ENCODE measurements at places on chromosomes 2 and 18.

- DNase-seq, result no peak
Measured at GRCh38 chr2:144603334-144603733, 83.4 kb upstream of the ZEB2 start.

DNA sequence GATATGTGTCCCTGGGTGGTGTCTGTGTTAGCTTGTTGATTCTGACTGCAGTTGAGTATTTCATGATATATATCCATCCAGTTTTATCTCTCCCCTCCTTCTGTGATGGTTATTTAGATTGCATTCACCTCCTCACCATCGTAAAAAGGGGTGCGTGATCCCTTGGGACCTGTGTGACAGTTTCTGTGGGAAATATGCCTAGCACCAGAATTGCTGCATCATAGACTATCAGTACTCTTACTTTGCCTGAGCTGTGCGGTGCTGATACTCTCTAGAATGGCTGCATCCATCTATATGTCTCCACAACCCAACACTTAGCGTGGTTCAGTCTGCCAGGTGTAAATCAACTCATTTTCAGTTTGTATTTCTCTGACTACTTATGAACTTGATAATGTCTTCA, 34.3 kb downstream of the PKP4 start:
- no peak for DNase-seq

GRCh38 chr2:64937687-64938491, 51.3 kb upstream of the SLC1A4 start:
- no peak for DNase-seq

- no peak for DNase-seq
Measured at GRCh38 chr18:42635378-42636048, 480.0 kb downstream of the RIT2 start.

- DNase-seq, result no peak
Measured at GRCh38 chr2:64165706-64166105, 21.5 kb upstream of the PELI1 start.

DNA sequence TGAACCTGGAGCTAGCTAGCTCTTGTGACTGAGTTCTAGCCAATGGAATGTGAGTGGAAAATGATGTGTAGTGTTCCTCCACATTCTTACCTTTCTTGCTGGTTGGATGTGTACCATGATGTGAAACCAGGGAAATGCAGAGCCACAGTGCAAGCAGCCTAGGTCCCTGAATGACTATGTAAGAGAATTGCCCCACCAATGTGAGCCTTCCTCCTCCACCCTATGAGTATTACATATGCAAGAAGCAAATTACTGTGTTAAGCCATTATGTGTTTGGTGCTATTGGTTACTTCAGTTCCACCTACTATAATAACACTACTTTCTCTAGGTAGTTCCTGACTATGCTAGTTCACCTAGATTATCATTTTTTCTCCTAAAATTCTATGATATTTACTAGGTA, 39.6 kb downstream of the LCLAT1 start:
- no peak for DNase-seq

GRCh38 chr2:69765096-69765380, 23.1 kb downstream of the ANXA4 start:
- DNase-seq, result no peak

- no peak for DNase-seq
Measured at GRCh38 chr2:9630117-9630735, 571 bp downstream of the YWHAQ start.

DNA sequence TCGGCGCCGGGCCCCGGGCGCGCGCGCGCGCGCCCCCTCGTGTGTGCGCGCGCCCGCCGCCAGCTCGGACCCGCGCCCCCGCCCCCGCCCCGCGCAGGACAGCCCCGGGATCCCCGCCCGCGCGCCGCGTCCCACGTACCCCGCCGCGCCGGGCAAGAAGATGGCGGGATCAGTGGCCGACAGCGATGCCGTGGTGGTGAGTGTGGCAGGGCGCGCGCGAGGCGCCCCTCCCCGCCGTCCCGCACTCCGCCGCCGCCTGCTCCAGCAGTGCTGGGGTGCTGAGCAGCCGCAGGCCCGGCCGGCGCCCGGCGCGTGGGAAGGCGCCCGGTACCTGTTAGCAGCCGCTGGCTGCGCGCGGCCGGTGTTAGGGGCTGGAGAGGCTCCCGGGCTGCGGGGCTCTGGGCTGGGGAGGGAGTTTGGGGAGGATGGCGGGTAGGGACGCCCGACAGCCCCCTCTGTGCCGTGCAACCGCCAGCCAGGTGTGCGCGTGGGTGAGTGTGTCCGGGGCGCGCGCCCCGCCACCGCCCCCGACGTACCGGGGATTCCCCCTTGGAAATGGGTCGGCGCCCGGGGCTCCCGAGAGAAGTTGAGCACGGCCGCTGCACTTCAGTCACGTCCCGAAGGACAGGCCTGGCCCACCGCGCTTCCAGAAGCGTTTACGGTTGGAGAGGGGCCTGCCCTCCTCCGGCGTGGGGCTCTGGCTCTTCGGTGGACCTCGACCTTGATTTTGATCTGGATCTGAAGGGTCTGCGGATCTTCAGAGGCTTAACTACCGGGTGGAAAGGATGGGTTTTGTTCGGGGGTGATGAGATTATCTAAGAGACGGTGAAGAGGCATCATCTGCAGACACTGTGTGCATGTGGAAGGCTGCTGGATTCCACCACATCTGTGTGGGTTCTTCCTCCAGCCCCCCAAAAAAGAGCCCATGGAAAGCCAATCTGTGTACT, 697 bp downstream of the LGALSL start:
- DNase-seq, result no peak

DNA sequence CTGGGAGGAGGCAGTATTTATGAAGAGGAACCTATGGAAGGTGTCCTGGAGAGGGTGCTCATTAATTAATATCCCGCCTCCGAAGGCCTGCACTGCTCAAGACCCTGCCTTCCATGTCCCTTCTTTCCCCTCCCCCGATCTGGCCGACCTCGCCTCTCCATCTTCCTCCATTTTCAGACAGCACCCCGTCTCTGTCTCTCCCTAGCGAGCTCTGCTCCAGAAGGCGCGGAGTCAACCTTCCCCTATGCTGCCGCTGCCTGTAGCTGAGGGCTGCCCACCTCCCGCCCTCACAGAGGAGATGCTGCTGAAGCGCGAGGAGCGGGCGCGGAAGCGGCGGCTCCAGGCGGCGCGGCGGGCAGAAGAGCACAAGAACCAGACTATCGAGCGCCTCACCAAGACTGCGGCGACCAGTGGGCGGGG, 1.1 kb upstream of the WBP1 start:
- DNase-seq, result no peak

DNA sequence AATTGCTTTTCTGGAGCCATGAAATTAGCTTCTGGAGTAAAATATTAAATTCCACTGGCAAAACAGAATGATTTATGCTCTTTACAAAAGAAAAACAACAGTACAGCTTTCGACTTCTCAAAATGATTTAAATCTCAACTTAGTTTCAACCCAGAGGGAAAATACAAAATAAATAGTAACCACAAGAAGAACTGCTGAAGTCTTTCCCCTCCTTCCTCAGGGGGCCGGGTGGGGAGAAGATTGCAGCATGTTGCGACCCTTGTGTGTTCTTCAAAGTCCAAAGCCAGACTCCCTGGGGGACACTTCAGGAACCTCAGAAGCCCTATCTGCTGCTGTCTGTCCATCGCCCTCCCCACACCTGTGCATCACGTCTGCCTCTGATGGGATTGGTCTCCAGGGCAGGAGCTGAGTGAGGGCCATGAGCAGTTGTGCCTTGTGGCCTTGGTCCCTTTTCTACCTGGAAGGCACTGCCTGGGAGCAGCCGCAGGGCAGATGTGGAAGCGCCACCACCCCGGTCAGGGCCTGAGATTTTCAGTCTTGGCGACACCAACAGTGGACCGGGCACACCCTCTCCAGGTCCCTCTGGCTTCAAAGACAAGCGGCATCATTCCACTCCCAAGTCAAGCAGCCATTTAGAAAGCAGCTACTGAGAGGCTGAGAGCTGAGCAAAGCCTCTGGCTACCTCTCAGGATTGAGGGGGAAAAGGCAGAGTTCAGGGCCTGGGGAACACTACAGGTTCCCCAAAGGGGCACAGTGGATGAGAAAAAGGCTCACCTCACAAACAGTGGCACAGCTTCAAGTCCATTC, 210.1 kb upstream of the RAB6C start:
- no peak for DNase-seq

- DNase-seq, result no peak
Measured at GRCh38 chr18:38038242-38038641, 472.6 kb upstream of the CELF4 start.

DNA sequence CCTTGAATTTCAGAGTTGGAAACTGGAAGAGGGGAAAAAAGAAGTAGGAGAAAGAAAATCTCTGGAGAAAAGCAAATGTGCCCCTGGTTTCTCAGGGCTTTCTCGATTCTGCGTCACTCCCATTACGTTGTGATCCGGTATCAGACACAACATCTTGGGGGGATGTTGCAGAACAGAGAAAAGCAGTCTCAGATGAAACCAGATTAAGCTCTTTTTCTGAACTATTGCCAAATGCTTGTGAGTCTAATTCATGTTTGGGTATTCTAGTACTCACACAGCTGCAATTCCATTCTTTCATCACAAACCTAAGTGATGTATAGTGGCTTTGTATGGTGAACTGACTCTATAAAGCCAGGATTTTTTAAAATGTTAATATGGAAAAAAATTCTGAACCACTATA, 233.2 kb downstream of the TCF4 start:
- DNase-seq, result no peak

DNA sequence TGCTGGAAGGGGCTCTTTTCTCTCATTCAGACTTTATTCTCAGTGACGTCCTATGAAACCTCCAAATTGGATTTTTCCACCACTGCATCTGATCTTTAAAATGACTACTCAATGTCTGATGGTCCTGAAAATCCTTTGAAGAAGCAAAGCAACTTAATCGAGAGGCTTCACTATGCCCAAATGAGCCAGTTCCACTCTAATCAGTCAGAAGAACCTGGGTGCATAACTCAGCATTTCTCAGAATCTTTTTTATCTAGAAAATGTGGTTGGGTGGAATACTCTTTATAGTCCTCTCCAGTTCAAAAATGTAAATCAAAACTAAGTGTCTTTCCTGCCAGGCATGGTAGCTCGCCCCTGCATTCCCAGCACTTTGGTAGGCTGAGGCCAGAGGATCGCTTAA, 60.7 kb downstream of the PRELID3A start:
- no peak for DNase-seq

DNA sequence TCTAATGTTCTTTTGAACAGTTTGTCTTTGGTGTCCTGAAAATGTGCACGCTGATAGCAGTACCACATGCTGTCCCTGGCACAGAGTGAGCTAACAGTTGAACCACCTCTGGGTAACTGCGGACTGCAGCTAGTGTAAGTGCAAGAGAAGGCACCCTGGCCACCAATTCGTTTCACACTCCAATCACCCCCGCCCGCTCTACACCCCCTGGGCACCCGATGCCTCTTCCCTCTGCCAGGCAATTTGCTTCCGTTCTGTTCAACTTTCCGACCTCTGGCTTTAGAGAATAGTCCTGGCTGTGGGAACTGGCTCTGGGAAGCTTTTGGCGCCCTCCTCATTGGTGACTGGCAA, 1.4 kb downstream of the DOCK10 start:
- DNase-seq, result no peak

- no peak for DNase-seq
Measured at GRCh38 chr2:55061523-55062344, 11.5 kb upstream of the RTN4 start.
